ENCODE measurements at places on chromosomes 11 and 22.
A peak's percentile ranks its signal among the peaks of the same experiment; 100 is the strongest.

- no peak overlapping the region for H3K4me3 ChIP-seq
- DNase-seq, result no peak
- H3K27ac ChIP-seq, result no peak overlapping the region
Observed at GRCh38 chr22:46895753-46896152, 133.3 kb downstream of the TBC1D22A start.

DNA sequence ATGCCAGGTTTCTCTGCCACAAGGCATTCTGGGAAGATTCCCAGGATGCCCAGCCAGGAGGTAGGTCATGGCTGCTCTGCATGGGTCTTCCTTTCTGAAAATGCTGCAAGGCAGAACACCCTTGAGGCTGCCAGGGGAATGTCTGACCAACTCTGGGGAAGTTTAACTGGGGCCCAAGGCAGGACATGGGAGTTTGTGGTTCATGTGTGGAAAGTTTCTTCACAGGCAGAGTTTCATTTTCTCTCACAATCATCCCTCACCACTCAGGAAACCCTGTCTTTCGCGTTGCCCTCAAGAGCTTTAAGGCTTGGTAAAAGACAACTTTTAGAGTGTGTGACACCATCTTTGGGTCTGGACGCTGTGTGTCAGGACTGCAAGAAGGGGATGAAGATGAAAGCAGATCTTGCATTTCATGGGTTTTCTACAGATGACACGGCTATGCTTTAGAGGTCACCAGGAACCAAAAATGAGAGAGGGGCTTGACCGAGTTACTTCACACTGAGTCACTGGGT is 133.5 kb downstream of the CD44 start:
- no peak overlapping the region for H3K4me3 ChIP-seq
- no peak overlapping the region for H3K27ac ChIP-seq
- no peaks in the 10 kb centered on the region for H3K27me3 ChIP-seq

DNA sequence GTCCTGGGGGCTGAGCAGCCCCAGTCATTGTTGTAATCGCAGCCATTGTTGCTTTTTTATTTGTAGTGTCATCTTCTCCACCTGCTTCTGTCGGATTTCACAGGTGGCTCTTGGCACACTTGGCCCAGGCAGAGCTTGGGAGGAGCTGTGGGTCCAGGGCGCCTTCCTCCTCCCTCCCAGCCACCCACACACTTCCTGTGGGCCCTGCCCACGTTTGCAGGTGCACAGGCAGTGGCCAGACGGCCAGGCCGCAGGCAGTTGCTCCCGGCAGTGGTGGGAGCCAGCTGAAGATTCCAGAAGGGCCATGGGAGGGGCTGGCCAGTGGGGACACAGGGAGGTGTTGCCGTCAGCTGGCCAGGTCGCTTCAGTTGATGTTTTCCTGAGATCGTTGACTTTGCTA is 1191.9 kb downstream of the BRD1 start:
- H3K36me3 ChIP-seq, result no peaks in the 10 kb centered on the region
- no peak for DNase-seq
- no peaks in the 10 kb centered on the region for H3K4me1 ChIP-seq
- H3K27ac ChIP-seq, result no peak overlapping the region
- no peaks in the 10 kb centered on the region for H3K27me3 ChIP-seq
- no peak overlapping the region for H3K4me3 ChIP-seq

DNA sequence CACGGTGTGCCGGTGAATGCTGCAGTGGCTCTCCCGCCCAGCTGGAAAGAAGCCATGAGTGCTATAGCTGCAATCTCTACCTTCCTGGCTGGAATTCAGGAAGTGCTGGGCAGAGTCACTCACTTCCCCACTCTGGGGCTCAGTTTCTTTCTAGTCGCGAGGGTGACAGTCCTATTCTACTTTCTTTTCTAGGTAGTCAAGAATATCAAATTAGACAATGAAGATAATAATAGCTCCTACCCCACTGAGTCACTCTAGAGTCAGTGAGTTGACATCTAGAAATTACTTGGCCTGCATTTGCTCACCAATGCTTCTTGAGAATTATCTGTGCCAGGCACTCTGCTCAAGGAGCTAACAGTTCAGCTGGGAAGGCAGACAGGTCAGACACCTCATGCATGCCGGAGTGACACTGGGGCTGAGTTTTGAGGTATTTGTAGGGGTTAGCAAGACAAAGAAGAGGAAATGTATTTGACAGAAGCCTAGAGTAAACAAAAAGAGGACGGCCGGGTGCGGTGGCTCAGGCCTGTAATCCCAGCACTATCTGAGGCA is 3.2 kb downstream of the CENPM start:
- H3K27me3 ChIP-seq, result no peaks in the 10 kb centered on the region
- H3K4me3 ChIP-seq, result no peak overlapping the region
- H3K4me1 ChIP-seq, result no peaks in the 10 kb centered on the region
- H3K27ac ChIP-seq, result no peak overlapping the region
- peaks cover 43% of the 10 kb centered on the region for H3K36me3 ChIP-seq

DNA sequence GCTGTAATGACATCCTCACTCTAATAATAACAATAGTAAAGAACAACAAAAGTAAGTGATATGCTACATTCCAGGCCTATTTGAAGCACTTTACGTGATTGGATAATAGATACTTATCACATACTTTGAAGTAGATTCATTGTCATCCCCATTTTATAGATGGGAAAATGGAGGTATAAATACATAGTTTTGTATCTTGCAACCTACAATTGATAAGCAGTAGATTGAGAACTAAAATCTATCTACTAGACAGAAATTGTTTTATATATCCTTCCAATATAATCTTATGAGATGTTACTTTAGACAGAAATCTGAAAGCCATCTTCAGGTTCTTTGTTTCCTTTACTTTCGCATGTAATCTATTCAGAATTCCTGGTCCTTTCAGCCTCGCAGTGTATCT is 104.6 kb upstream of the CD44 start:
- H3K27ac ChIP-seq, result no peak overlapping the region
- H3K36me3 ChIP-seq, result no peaks in the 10 kb centered on the region
- no peak for DNase-seq
- no peaks in the 10 kb centered on the region for H3K27me3 ChIP-seq
- H3K4me1 ChIP-seq, result no peaks in the 10 kb centered on the region
- H3K4me3 ChIP-seq, result no peak overlapping the region

DNA sequence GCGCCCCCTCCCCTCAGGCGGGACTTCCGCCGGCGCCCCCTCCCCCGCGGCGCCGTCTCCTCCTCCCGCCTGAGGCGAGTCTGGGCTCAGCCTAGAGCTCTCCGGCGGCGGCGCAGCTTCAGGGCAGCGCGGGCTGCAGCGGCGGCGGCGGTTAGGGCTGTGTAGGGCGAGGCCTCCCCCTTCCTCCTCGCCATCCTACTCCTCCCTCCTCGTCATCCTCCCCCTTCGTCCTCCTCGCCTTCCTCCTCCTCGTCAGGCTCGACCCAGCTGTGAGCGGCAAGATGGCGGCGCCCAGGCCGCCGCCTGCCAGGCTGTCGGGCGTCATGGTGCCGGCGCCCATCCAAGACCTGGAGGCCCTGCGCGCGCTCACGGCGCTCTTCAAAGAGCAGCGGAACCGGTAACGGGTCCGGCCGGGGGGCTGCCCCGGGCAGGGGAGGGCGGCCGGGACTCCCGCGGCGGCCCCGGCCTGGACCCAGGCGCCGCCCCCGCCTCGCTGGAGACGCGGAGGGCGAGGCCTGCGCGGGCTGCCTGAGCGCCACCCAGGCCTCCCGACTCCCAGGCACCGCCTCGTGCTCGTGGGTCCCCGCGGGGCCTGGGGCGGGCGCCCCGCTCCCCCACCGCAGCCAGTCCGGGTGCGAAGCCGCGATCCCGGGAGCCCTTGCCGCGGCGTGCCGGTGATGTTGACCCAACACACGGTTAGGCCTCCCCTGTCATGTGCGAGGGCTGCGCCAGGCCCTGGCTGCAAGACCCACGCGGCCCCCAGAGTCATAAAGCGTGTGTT is at the start of gene ATXN10:
Gene ATXN10, plus strand, starts transcription at position 52 of the 781 bp plus-strand sequence. Its CDS starts 230 bp downstream, at position 282.
- H3K27ac ChIP-seq, result peak within 1 kb of the TSS; percentile 85
- peak within 1 kb of the TSS; percentile 71 for H3K4me3 ChIP-seq

- peaks cover 2% of the 10 kb centered on the region for H3K4me1 ChIP-seq
- no peak for DNase-seq
- no peak overlapping the region for H3K27ac ChIP-seq
- no peaks in the 10 kb centered on the region for H3K27me3 ChIP-seq
Observed at GRCh38 chr11:113567867-113568544, 92.8 kb upstream of the DRD2 start.

GRCh38 chr22:47166446-47167016 is 404.1 kb downstream of the TBC1D22A start:
- no peak for DNase-seq
- H3K27me3 ChIP-seq, result no peaks in the 10 kb centered on the region
- H3K4me3 ChIP-seq, result no peak overlapping the region
- H3K36me3 ChIP-seq, result no peaks in the 10 kb centered on the region

DNA sequence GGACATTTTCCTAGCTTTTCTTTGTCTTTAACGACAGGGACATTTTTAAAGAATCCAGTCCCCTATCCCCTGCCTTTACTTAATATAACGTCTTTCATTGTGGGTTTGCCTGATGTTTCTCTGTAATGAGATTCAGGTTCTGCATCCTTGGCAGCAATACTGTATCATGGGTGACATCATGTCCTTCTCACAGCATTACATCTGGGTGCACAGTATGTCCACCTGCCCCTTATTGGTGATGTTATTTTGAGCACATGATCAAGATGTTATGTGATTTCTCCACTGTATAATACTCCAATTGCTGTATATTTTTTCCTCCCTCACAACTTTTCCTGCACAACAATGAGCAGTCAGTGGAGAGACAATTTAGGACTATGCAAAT is 9.7 kb upstream of the STK33 start:
- no peak overlapping the region for H3K4me3 ChIP-seq
- H3K27ac ChIP-seq, result no peak overlapping the region
- no peak for DNase-seq
- H3K27me3 ChIP-seq, result no peaks in the 10 kb centered on the region

DNA sequence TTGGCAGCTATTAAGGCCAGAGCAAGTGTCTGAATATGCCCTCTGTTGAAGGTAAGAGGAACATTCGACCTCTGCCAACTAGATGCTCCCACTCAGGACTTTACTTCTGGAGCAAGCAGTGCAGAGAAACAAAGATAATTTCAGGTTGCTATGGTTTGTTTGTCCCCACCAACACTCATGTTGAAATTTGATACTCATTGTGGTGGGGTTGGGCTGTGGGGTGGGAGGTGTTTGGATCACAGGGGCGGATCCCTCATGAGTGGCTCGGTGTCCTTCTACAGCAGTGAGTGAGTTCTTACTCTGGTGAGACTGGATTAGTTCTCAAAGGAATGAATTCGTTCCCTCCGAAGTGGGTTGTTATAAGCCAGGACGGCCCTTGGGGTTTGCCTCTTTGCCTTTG is 12.0 kb downstream of the OR8A1 start:
- H3K27ac ChIP-seq, result no peak overlapping the region
- no peak for DNase-seq
- H3K4me3 ChIP-seq, result no peak overlapping the region
- H3K36me3 ChIP-seq, result no peaks in the 10 kb centered on the region
- H3K4me1 ChIP-seq, result no peaks in the 10 kb centered on the region
- peaks cover 5% of the 10 kb centered on the region for H3K27me3 ChIP-seq

GRCh38 chr11:113553235-113553634 is 78.0 kb upstream of the DRD2 start:
- H3K36me3 ChIP-seq, result no peaks in the 10 kb centered on the region
- H3K27ac ChIP-seq, result no peak overlapping the region
- H3K4me3 ChIP-seq, result no peak overlapping the region
- no peak for DNase-seq

- H3K27me3 ChIP-seq, result no peaks in the 10 kb centered on the region
- peak; percentile 21 for DNase-seq
- no peak overlapping the region for H3K4me3 ChIP-seq
- H3K4me1 ChIP-seq, result peaks cover 16% of the 10 kb centered on the region
Observed at GRCh38 chr11:67311556-67312082, 8.3 kb downstream of the SSH3 start.

DNA sequence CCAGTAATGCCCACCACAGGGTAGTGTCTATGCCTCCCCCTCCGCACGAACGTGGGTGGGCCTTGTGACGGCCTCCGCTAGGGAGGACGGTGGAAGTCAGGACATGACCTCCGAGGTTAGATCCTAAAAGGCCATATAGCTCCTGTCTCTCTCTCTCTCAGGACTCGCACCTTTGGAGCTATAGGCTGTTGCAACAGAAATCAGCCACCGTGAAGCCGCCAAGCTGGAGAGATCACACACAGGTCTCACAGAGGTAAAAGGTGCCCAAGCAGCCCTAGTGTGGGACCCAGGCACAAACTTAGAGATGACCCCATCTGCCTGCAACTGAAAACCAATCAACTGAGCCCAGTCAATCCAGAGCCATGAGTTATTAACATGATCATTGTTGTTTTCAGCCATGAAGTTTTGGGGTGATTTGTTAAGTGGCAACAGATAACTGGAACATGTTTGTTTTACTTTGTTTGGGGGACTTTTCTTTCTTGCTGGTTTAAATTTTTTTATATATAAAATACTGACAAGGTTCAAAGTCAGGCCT is 7.4 kb upstream of the NAP1L4 start:
- peaks cover 20% of the 10 kb centered on the region for H3K36me3 ChIP-seq
- no peak overlapping the region for H3K27ac ChIP-seq
- no peak overlapping the region for H3K4me3 ChIP-seq
- no peaks in the 10 kb centered on the region for H3K27me3 ChIP-seq

- H3K36me3 ChIP-seq, result no peaks in the 10 kb centered on the region
- peak; percentile 87 for DNase-seq
- H3K4me1 ChIP-seq, result peaks cover 16% of the 10 kb centered on the region
- peak overlapping the region; percentile 75 for H3K27ac ChIP-seq
- H3K4me3 ChIP-seq, result no peak overlapping the region
Observed at GRCh38 chr11:58165504-58166106, 23.3 kb upstream of the OR9Q2 start.

DNA sequence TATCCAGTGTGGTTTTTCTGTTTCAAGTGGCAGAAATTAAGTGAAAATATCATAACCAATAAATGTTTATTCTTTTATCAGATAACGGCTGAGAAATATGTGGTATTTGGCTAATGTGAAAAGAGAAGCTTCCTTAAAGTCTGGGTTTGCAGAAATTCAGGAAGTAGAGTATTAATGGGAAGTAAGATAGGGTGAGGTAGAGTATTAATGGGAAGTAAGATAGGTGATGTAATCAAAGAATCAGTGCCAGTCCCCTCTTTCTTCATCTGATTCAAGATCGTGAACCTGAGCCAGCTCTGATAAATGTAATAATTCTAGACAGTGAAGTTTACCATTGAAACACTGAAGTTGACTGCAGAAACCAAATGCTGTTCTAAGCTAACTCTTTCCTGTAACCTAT is 30.9 kb downstream of the TRPC6 start:
- no peaks in the 10 kb centered on the region for H3K27me3 ChIP-seq
- no peaks in the 10 kb centered on the region for H3K4me1 ChIP-seq
- DNase-seq, result no peak
- H3K36me3 ChIP-seq, result no peaks in the 10 kb centered on the region

- H3K27ac ChIP-seq, result no peak overlapping the region
- no peak for DNase-seq
- H3K36me3 ChIP-seq, result peaks cover 63% of the 10 kb centered on the region
Observed at GRCh38 chr11:66844496-66845142, 1.4 kb downstream of the RCE1 start.

- no peak overlapping the region for H3K27ac ChIP-seq
- peak; percentile 82 for DNase-seq
- no peaks in the 10 kb centered on the region for H3K27me3 ChIP-seq
- no peak overlapping the region for H3K4me3 ChIP-seq
- H3K4me1 ChIP-seq, result no peaks in the 10 kb centered on the region
Observed at GRCh38 chr11:28566339-28567089, 458.3 kb downstream of the METTL15 start.

GRCh38 chr11:103525069-103525468 is 415.8 kb downstream of the DYNC2H1 start:
- H3K4me1 ChIP-seq, result no peaks in the 10 kb centered on the region
- no peak overlapping the region for H3K4me3 ChIP-seq
- no peaks in the 10 kb centered on the region for H3K27me3 ChIP-seq
- no peaks in the 10 kb centered on the region for H3K36me3 ChIP-seq
- no peak overlapping the region for H3K27ac ChIP-seq

GRCh38 chr11:107609400-107610218 is 18.7 kb downstream of the ELMOD1 start:
- no peaks in the 10 kb centered on the region for H3K27me3 ChIP-seq
- DNase-seq, result no peak
- no peaks in the 10 kb centered on the region for H3K36me3 ChIP-seq
